ENCODE measurements at places on chromosomes 16 and 17. TPM values are rescaled to one million over a fixed set of nuclear protein-coding genes. Genes with fewer than 3 reads are reported as not detected.

RPTOR gene
- 36.2 TPM for total RNA-seq

- no peak for DNase-seq
Measured at GRCh38 chr16:56245197-56245596, 53.9 kb downstream of the GNAO1 start.

DNA sequence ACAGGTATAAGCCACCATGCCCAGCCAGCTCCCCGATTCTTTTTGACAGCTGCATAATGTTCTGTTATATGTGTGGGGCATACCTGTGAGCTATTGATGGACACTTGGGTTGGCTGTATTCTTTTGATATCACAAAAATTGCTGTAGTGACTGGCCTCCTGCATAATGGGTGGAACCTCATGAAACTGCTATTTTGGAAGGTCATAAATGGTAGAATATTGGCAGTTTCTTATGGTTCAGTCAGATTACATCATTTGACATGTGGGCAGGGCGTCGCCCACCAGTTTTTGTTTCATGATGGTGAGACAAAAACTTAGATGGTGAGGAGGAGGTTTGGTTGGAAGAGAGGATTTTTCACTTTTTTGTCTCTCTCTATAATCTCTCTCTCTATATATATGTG is 26.7 kb upstream of the POLR3E start:
- DNase-seq = peak; percentile 49

KRT15 gene
- total RNA-seq = 0.63 TPM

ALG1 gene
- total RNA-seq = 37.7 TPM

- peak; percentile 68 for DNase-seq
Measured at GRCh38 chr17:48016112-48016511, 21.5 kb downstream of the COPZ2 start.

GRCh38 chr17:11221196-11221595 is 19.8 kb upstream of the SHISA6 start:
- no peak for DNase-seq

RHBDL3 gene
- total RNA-seq = not detected

- no peak for DNase-seq
Measured at GRCh38 chr17:46135126-46135812, 58.0 kb downstream of the KANSL1 start.

GRCh38 chr16:749010-749409 is 8.2 kb upstream of the CIAO3 start:
- peak; percentile 89 for DNase-seq
